CD8-positive, alpha-beta memory T cell (primary cell): ENCODE measurements at places on chromosomes 7 and 10. TPM values are rescaled to one million over a fixed set of nuclear protein-coding genes. Genes with fewer than 3 reads are reported as not detected.

The SNX13 gene
- polyA plus RNA-seq, result 9.2 TPM

GRCh38 chr10:24708081-24708480 lies 15.6 kb downstream of the ARHGAP21 start:
- no peak overlapping the region for H3K4me3 ChIP-seq
- no peaks in the 10 kb centered on the region for H3K27me3 ChIP-seq
- peaks cover 11% of the 10 kb centered on the region for H3K4me1 ChIP-seq
- H3K27ac ChIP-seq, result no peak overlapping the region

DNA sequence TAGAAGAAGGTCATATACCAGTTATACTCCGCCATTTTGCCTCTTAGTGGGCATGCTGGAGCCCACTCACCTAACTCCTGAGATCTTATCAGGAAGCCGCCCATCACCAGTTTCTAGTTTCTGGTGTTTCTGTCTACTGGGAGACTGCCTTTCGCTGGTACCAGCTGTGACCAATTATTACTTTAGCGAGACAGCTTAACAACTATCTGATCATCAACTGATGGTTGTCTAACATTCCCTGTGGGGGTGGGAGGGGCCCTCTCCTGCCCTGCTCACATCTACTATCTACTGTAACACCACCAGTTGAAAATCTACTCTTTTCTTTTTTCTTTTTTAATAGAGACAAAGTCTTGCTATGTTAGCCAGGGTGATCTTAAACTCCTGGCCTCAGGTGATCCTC lies 46.2 kb upstream of the C10orf67 start:
- no peaks in the 10 kb centered on the region for H3K36me3 ChIP-seq
- no peaks in the 10 kb centered on the region for H3K4me1 ChIP-seq
- no peak overlapping the region for H3K27ac ChIP-seq
- DNase-seq, result no peak
- no peaks in the 10 kb centered on the region for H3K27me3 ChIP-seq
- H3K4me3 ChIP-seq, result no peak overlapping the region

- no peaks in the 10 kb centered on the region for H3K4me1 ChIP-seq
- H3K4me3 ChIP-seq, result no peak overlapping the region
Measured at GRCh38 chr7:120462991-120463390, 190.0 kb downstream of the KCND2 start.

- H3K27me3 ChIP-seq, result no peaks in the 10 kb centered on the region
- no peak overlapping the region for H3K27ac ChIP-seq
- H3K36me3 ChIP-seq, result no peaks in the 10 kb centered on the region
- no peak overlapping the region for H3K4me3 ChIP-seq
Measured at GRCh38 chr7:9962742-9963141, 1010.9 kb upstream of the PHF14 start.

DNA sequence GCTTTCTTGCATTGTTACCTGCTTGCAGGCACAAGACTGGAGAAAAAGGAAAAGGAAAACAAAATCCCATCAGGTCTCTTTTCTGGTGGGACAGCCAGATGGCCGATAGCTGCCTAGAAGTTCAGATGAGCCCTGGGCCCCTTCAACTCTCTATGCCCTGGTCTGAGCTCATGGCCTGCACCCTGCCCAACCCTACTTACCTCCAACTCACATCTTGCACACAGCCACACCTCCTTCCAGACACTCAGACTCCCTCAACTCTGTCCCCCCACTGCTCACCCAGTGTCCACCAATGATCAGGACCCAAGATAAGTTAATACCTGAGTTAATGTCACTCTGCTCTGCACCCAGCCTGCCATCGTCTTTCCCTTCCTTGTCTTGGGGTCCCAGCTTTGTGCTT lies 10.9 kb downstream of the RBP3 start:
- no peak for DNase-seq
- H3K27me3 ChIP-seq, result no peaks in the 10 kb centered on the region

DNA sequence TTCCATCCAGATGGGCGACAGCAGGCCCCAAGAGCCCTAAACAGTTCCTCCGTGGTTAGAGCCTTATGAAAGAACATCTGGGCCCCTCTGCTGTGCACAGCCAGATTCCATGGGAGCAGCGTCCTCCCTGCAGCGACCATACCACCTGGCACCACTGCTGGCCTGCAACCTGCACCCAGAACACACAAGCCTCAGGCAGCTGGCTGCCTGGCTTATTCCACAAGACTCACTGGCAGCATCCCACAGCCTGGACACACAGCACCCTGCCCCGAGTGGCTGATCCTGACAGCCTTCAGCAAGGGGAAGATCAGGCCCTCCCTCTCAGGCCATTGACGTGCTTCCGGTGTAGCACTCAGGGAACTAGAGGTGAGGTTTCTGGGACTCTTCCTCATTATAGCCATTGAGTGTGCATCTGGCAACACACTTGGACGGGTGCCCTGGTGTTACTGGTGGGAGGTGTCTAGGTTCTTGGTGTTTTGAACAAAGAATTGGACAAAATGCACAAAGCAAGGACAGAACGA lies 33.7 kb upstream of the ERCC6 start:
- H3K4me3 ChIP-seq, result no peak overlapping the region
- no peak for DNase-seq
- H3K27ac ChIP-seq, result no peak overlapping the region
- H3K27me3 ChIP-seq, result no peaks in the 10 kb centered on the region
- H3K36me3 ChIP-seq, result no peaks in the 10 kb centered on the region

The PCGF5 gene
- 68.4 TPM for polyA plus RNA-seq

GRCh38 chr10:60234551-60234950 lies 155.1 kb downstream of the ANK3 start:
- H3K4me3 ChIP-seq, result no peak overlapping the region
- H3K36me3 ChIP-seq, result no peaks in the 10 kb centered on the region
- H3K4me1 ChIP-seq, result peaks cover 18% of the 10 kb centered on the region
- DNase-seq, result no peak
- H3K27me3 ChIP-seq, result no peaks in the 10 kb centered on the region
- H3K27ac ChIP-seq, result no peak overlapping the region

GRCh38 chr7:54336800-54337199 lies 205.4 kb upstream of the VSTM2A start:
- no peak overlapping the region for H3K4me3 ChIP-seq
- H3K27ac ChIP-seq, result no peak overlapping the region
- no peaks in the 10 kb centered on the region for H3K27me3 ChIP-seq
- DNase-seq, result no peak
- H3K36me3 ChIP-seq, result no peaks in the 10 kb centered on the region

DNA sequence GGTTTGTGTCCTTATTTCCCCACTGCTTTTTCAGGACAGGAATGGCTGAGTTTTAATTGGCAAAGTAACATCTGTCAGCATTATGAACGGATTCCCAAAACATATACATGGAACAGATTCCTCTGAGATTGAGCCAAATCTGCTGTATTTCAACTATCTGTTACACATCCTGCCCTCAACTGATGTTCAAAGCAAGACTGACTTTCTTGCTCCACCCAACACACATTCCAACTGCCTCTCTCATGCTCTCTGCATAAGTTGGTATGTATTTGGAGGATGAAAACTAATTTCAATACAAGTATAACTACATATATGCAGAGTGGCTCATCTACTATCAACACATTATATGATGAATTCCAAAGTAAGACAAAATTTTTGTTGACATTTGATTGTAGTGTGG lies 342.2 kb downstream of the GATA3 start:
- H3K4me1 ChIP-seq, result peaks cover 11% of the 10 kb centered on the region
- H3K4me3 ChIP-seq, result no peak overlapping the region
- H3K27me3 ChIP-seq, result no peaks in the 10 kb centered on the region
- no peak for DNase-seq

The NKX2-3 gene
- not detected for polyA plus RNA-seq

DNA sequence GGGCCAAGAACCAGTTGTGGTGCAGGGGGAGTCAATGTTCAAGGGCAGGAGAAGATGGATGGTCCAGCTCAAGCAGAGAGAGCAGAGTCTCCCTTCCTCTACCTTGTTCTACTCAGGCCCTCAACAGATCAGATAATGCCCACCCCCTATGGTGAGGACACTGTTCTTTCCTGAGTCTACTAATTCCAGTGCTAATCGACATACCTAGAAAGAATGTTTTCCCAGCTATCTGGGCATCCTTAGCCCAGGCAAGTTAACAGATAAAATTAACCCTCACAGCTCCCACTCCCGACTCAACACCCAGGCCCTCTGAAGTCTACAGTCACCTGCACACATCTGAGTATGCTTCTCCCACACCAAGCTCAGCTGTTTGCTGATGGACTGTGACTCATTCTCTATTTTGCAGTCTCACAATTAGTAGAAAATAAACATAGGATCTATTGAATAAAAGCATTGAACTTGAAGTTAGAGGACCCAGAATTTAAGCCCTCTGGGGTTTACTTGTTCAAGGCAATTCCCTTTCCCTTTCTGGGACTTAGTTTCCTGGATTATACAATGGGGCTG lies 17.1 kb downstream of the COL13A1 start:
- no peak overlapping the region for H3K27ac ChIP-seq
- no peak for DNase-seq
- H3K36me3 ChIP-seq, result no peaks in the 10 kb centered on the region

The SLC26A5 gene
- not detected for polyA plus RNA-seq

DNA sequence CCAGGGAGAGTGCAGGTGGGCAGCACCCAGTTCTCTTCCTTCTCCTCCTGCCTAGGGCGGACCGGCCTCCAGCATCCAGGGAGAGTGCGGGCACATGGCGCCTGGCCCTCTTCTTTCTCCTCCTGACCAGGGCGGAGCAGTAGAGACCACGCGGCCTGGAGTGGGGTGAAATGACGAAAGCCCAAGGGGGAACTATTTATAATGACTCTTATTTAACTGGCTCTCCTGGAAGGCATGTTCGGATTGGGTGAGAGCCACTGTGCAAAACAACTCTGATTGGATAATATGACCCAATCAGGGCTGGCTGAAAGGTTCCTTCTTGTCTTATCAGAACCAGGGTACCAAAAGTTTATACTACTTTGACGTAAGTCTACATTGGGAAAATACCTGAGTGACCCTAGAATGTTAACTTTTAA lies 63.1 kb downstream of the ZNF37A start:
- no peak overlapping the region for H3K27ac ChIP-seq
- H3K27me3 ChIP-seq, result no peaks in the 10 kb centered on the region
- no peak for DNase-seq
- H3K36me3 ChIP-seq, result no peaks in the 10 kb centered on the region

The ZNF789 gene
- polyA plus RNA-seq, result 6.1 TPM

DNA sequence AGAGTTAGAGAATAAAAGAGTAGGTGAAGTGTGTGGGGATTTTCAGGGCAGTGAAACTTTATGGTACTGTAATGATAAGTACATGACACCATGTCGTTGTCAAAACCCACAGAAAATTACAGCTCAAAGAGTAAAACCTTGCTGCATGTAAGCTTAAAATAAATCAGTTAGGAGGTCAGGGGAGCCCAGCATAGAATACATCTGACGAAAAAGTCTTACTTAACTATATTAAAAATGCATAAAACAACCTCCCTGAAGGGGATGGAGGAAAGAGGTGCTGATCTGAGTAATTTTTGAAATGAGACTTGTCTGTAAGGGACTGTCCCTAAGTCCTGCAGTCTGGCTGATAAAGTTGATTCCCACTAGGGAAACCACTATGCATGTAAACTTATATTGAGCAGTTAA lies 49.8 kb upstream of the AKR1E2 start:
- DNase-seq, result no peak
- H3K4me1 ChIP-seq, result no peaks in the 10 kb centered on the region

The WEE2 gene
- not detected for polyA plus RNA-seq

GRCh38 chr10:12344375-12345110 lies 4.8 kb upstream of the CAMK1D start:
- peaks cover 7% of the 10 kb centered on the region for H3K4me1 ChIP-seq
- H3K4me3 ChIP-seq, result no peak overlapping the region
- no peak overlapping the region for H3K27ac ChIP-seq
- no peaks in the 10 kb centered on the region for H3K27me3 ChIP-seq
- H3K36me3 ChIP-seq, result no peaks in the 10 kb centered on the region

DNA sequence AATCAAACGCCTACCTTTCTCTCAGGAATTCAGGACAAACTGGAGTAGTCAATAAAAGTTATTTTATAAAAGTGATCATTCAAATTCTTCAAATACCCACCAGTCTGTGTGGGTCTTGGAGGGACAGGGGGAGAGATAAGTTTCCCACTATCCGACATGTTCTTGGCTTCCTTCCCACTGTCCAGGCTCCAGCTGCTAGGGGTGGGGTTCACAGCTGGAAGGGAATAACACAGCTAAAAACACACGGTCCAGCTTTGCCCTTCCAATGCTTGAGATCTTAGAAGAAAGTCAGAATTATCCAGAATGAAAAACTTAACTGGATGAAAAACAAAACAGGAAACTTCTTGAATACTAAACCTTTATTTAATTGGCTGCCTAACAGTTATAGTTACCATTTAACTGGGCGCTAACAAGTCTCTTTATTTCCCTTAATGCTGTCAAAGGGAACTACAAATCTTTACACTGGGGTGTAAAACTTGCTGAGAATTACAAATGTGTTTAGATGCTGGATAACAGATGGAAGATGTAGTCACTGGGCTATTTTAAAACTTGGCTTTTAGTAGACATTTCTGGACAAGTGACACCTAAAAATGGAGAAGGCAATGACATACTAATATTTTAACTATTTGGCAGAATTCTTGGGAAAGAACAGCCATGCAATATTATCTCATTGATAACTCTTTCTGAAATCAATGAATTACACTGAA lies 172.8 kb upstream of the IMMP2L start:
- H3K27me3 ChIP-seq, result no peaks in the 10 kb centered on the region
- H3K27ac ChIP-seq, result no peak overlapping the region
- H3K36me3 ChIP-seq, result no peaks in the 10 kb centered on the region

The LRRN3 gene
- polyA plus RNA-seq, result 18.8 TPM

- H3K36me3 ChIP-seq, result no peaks in the 10 kb centered on the region
- H3K27ac ChIP-seq, result no peak overlapping the region
- no peak overlapping the region for H3K4me3 ChIP-seq
- H3K4me1 ChIP-seq, result no peaks in the 10 kb centered on the region
- no peak for DNase-seq
Measured at GRCh38 chr7:74267756-74268565, 13.8 kb upstream of the RFC2 start.

DNA sequence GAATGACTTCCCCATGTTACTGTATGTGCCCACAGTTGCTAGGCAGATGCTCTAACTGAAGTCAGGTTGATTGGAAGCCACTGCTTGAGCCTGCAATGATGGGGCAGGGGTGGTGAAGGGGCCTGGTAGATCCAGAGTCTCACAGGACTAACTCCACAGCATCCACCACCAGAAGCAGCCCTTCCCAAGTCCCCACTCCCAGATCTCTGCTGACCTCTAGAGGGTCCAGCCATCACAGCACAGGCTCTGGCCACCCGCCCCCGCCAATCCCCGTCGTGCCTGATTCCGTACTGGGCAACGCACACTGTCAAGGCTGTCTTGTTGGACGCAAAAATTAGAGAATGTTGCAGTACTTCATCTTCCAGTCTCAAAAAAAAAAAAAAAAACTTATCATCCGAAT lies 136.8 kb upstream of the PDE1C start:
- H3K27me3 ChIP-seq, result no peaks in the 10 kb centered on the region
- no peaks in the 10 kb centered on the region for H3K36me3 ChIP-seq
- DNase-seq, result no peak
- H3K4me3 ChIP-seq, result no peak overlapping the region
- H3K4me1 ChIP-seq, result no peaks in the 10 kb centered on the region
- H3K27ac ChIP-seq, result no peak overlapping the region
